Ureter (tissue), 1 donor: ENCODE measurements at places on chromosomes 16 and 17.

GRCh38 chr17:62750631-62751051, 57.5 kb downstream of the MARCHF10 start:
- no peak for DNase-seq

DNA sequence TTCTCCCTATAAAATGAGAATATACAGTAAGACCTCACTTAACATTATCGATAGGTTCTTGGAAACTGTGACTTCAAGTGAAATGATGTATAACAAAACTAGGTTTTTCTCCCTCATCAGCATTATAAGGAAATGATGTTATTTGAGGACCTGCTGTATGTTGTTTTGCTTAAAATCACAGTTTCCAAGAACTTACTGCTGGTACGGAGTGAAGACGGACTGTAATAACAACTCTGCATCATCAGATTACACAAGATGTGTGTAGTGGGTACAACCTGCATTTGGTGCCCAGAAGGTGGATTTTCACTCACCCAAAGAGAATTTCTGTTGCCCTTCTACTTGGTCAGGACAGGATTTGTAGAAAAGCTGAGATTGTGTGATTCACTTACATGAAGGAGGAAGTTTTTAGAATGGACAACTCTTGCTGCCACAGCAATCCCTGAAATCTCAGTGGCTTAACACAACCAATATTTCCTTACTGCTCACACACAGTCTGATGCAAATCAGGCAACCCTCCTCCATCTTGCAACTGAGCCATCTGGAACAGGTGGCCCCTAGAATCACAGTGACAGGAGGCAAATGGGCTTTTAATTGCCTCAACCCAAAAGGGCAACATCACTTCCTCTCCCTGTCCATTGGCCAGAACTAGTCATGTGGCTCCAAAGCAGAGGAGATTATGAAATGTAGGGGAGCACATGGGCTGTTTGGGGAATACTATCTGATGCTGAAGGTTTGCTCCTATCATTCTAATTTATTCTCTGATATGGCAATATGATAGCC, 67.6 kb upstream of the CACNG5 start:
- no peak for DNase-seq

GRCh38 chr16:54359081-54359480, 72.5 kb upstream of the IRX3 start:
- no peak for DNase-seq

GRCh38 chr17:2053380-2054261, 1.3 kb upstream of the HIC1 start:
- peak; percentile 83 for DNase-seq

DNA sequence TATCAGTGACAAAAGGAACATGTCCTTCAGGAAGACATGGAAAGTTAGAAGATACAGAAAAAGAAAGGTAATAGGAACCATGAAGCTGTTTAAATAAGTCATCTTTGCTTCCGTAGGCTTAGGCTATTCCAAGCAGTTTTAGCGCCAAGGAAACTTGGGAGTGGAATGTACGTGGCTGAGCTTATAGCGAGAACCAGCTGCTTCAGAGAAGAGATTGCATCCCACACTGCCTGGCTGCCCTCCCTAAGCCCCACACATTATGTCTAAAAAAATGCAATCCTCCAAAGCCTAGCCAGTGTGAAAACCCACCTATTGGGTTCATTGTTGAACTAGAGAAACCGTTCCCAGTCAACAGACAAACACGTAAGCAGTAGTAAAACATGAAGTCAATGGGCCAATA, 149.9 kb downstream of the SLC39A11 start:
- no peak for DNase-seq

GRCh38 chr17:75980188-75981018, 1.4 kb downstream of the TEN1 start:
- no peak for DNase-seq

DNA sequence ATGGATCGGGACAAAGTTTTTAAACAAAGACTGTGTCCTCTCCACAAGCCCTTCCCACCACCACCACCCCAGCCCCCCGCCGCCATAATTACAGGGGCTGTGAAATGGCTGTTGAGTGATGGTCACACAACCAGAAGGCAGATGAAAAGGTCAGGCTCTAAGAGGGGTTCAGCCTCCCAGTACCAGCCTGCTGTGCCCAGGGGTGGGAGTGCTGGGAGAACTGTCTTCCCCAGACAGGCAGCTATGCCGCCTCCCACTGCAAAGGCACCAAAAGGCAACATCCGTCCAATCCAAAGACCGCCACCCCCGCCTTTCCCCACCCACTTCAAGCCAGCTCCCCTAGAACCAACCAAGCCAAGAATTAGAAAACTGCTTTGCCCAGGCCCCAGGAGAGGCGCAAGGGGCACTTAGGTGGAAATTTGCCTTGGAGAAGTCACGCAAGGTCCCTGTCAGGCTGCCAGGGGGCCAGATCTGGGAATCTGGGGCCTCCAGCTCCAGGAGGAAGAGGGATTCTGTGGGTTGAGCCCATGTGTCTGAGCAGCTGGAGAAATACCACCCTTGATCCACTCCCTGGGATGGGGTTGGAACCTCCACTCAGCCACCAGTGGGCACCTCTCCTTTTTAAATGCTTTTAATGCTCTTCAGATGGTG, 14.4 kb downstream of the CARHSP1 start:
- no peak for DNase-seq
